ENCODE measurements at places on chromosomes 13 and 19.

DNA sequence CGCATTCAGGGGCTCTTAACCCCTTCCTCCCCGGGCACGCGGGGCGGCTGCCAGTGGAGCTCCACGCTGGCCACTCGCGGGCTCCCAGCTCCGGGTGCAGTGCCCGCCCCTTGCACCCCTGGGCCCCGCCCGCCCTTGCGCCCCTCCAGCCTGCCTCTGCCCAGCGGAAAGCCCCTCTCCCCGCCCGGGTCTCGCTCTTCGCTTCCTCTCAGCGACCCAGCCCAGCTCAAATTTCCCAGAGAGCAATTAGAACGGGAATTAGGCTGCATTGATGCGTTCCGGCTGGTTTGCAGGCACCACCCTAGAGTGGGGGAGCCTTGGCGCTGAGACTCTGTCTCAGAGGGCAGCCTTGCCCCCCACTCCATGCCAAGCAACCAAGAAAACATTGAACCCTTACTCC is 1.8 kb upstream of the GSX1 start:
- no peak for DNase-seq

GRCh38 chr13:76127922-76128321 is 491.8 kb downstream of the LMO7 start:
- DNase-seq = no peak

GRCh38 chr13:21528616-21529015 is 69.5 kb upstream of the ZDHHC20 start:
- no peak for DNase-seq

- no peak for DNase-seq
These were observed 35.8 kb upstream of the SPART start for GRCh38 chr13:36382030-36382429.

- DNase-seq = no peak
These were observed 120.0 kb downstream of the CRYL1 start for GRCh38 chr13:20405691-20406090.

GRCh38 chr13:21080593-21080891 is 19.2 kb upstream of the LATS2 start:
- no peak for DNase-seq

DNA sequence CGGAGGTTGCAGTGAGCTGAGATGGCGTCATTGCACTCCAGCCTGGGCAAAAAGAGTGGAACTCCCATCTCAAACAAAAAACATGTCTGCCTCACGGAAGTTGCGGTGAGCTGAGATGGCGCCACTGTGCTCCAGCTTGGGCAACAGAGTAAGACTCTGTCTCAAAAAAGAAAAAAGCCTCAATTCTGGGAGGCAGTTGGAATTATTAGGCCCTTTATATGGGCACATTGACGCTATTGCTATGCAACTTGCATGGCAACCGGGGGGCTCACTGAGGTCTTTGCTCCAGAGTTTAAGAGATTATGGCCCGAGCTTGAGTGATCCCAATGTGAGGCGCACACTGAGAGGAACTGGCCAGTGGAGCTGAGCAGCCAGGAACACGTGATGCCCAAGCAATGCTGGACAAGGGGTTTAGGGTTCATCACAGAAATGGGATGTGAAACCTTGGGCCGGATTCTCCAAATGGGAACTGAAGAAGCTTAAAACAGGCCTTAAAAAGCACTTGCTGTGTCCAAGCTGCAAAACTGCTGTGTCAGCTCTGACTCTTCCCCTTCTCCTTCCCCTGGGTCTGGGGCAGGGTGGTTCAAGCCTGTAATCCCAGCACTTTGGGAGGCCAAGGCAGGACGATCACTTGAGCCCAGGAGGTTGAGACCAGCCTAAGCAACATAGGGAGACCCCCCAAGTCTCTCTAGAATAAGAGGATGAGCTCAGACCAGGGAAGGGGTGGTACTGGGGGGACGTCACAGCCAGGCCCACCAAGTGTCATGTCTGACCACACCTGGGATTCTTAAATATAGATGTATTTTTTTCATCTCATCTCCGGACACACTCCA is 2.5 kb downstream of the FTL start:
- no peak for DNase-seq

DNA sequence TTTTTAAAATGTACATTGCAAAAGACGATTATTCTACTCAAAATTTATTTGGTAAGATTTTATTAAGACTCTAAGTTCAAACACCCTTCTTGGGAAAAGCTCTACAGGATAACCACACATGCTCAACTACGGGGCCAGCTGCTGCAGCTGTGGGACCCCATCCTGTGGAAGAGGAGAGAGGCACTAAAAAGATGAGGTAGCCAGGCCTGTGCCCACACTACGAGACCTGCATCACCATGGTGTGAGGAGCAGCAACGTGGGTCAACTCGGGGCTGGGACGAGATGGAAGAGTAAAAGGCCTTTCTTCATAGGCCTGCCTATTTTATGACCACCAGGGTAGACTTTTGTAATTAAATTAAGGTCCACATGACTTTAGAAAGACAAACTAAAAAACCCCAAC is 4.6 kb upstream of the CCNP start:
- DNase-seq = no peak

- no peak for DNase-seq
These were observed 10.3 kb upstream of the EDNRB start for GRCh38 chr13:77928909-77929308.

DNA sequence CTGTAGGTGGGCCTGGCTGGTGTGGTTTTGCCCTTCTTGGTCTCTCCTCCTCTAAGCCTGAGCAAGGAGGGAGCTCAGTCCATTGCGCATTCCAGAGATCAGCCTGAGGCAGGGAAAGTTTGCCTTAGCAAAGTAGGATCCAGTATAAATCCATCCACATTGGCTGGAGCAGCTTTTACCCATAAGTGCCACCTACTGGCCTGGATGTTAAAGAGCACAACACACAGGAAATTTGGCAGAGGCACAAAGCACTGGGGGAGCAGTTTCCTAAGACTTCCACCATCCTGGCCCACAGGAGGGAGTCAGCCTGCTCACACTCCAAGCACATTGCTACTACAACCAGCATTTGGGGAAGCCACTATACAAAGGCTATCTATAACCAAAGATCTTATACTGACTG is 1124.2 kb downstream of the SLITRK1 start:
- DNase-seq = no peak

DNA sequence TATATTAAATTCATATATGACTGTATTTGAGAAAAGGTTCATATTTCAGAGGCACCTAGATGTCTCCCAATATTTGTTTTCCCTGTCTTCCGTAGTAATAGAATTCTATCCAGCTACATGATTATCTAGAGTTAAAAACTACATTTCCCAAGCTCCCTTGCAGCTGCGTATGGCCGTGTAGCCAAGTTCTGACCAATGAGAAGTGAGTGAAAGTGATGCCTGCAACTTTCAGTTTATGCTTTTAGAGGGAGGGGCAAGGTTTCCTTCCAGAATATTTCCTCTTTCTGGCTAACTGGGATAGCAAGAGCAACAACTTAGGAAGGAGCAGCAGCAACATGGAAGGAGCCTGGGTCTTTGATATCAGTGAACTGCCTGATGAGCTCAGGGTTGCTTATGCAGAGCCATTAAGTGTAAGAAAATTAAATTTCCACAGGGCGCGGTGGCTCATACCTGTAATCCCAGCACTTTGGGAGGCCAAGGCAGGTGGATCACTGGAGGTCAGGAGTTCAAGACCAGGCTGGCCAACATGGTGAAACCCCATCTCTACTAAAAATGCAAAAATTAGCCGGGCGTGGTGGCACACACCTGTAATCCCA is 23.2 kb upstream of the CYP2A13 start:
- no peak for DNase-seq

DNA sequence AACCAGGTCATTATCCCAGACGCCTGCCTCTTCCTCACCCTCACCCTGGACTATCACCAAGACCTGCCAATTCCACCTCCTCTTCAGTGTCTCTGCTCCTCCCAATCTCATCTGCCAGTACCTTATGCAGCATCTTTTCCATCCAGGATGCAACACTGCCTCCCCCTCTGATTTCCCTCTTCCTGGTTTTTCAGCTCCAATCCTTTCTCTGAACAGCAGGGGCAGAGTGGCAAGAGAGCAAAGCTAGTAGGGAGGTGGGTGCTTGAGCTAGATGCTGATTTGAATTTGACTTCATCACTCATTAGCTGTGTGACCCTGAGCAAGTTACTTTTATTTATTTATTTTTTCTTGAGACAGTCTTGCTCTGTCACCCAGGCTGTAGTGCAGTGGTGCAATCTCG is 25.6 kb upstream of the CABP5 start:
- DNase-seq = no peak

DNA sequence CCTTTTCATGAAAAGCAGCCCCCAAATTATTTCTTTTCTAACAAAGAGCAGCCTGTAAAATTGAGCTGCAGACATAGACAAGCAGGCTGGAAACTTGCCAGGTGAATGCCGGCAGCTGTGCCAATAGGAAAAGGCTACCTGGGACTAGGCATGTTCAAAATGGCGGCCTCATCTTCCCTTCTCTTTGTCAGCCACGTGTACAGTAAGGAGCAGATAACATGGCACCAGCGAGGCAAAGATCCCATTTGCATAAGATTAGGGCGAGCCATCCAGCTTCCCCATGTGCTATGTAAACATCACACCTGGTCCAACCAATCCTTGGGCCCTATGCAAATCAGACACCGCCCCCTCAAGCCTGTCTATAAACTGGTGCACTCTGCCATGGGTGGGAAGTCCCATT is 31.2 kb upstream of the CACNA1A start:
- DNase-seq = no peak

GRCh38 chr19:4360081-4360569 is 16.8 kb downstream of the MPND start:
- DNase-seq = no peak

- no peak for DNase-seq
These were observed 64.0 kb downstream of the ALOX5AP start for GRCh38 chr13:30799356-30799824.
